CD4-positive, alpha-beta T cell treated with Interleukin-10 for 1 hour (primary cell): ENCODE measurements at places on chromosomes 12 and 14.

GRCh38 chr12:79595273-79595672 lies 95.5 kb downstream of the PAWR start:
- DNase-seq = no peak

- no peak for DNase-seq
Observed at GRCh38 chr14:54627219-54627539, 60.3 kb downstream of the SAMD4A start.

- DNase-seq = no peak
Observed at GRCh38 chr14:49769171-49769570, 1.2 kb downstream of the KLHDC2 start.

- DNase-seq = no peak
Observed at GRCh38 chr12:2490831-2491230, 303.9 kb upstream of the FKBP4 start.

GRCh38 chr12:124480469-124481256 lies 86.7 kb downstream of the NCOR2 start:
- peak; percentile 50 for DNase-seq
